ENCODE measurements at places on chromosomes 16 and 17. TPM values are rescaled to one million over a fixed set of nuclear protein-coding genes. Genes with fewer than 3 reads are reported as not detected.

GRCh38 chr16:23424292-23424958 is 28.6 kb downstream of the COG7 start:
- DNase-seq = peak; percentile 41

GRCh38 chr17:29095439-29095838 is 52.5 kb downstream of the PIPOX start:
- DNase-seq = no peak

DNA sequence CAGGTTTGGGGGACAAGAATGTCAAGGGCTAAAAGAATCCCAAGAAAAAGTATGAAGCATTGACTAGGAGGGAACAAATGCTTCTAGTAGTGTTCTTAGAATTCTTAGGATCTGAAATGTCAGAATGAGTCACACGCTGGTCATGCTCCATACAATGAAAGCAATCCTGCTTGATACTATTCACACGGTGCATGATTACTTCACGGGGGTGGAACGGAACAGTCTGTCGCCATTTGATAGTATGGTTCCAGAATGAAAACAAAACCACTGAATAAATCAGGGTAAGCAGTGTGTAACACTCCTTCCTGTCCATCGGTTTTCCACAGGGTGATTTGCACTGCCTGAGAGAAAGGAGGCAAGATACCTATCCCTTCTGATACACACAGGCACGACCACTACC is 22.9 kb upstream of the YWHAE start:
- DNase-seq = peak; percentile 97

GRCh38 chr17:67136191-67137025 is 92.1 kb downstream of the CACNG1 start:
- DNase-seq = no peak

DNA sequence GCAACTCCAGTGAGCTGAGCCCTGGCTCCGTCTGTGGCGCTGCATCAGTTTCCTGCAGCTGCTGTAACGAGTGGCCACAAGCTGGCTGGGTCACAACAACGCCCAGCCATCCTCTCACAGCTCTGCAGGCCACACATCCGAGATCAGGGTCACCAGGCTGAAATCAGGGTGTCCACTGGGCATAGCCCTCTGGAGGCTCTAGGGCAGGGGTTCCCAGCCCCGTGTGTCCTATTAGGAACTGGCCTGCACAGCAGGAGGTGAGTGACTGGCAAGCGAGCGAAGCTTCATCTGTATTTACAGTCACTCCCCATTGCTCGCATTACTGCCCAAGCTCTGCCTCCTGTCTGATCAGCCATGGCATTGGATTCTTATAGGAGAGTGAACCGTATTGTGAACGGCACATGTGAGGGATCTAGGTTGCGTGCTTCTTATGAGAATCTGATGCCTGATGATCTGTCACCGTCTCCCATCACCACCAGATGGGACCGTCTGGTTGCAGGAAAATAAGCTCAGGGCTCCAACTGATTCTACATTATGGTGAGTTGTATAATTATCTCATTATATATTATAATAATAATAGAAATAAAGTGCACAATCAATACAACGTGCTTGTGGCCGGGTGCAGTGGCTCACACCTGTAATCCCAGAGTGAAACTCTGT is 176.5 kb downstream of the SEC14L1 start:
- DNase-seq = no peak

DNA sequence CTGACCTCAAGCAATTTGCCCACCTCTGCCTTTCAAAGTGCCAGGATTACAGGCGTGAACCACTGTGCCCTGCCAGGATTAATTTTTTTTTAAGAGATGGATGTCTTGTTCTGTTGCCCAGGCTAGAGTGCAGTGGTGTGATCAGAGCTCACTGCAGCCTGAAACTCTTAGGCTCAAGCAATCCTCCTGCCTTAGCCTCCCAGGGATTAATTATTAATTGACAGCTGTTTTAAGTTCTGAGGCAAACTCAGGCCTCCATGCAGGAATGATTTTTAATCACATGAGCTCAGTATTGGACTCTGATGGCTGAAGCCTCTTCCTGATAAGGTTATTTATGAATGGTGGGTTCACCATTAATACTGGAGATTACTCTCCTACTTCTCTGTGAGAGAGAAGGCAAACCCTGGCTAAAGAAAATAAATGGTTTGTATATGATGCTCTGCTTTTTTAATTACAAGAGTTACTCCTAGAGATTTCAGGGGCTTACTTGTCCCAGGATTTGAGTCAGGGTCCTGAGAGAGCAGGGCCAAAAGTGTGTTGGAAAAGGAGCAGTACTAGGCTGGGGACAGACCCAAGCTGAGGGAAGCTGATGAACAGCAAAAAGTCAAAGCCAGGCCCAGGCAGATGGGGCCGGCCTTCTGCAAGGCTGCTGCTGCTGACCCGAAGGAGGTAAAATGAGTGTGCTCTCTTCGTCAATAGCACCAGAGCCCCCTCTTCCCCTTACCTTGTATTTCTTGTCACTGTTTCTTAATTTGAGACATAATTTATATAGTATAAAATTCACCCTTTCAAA is 56.9 kb upstream of the HAS3 start:
- no peak for DNase-seq

Gene MEOX1
- total RNA-seq = 8.6 TPM

GRCh38 chr17:21295036-21295952 is 10.8 kb downstream of the MAP2K3 start:
- DNase-seq = peak; percentile 48

DNA sequence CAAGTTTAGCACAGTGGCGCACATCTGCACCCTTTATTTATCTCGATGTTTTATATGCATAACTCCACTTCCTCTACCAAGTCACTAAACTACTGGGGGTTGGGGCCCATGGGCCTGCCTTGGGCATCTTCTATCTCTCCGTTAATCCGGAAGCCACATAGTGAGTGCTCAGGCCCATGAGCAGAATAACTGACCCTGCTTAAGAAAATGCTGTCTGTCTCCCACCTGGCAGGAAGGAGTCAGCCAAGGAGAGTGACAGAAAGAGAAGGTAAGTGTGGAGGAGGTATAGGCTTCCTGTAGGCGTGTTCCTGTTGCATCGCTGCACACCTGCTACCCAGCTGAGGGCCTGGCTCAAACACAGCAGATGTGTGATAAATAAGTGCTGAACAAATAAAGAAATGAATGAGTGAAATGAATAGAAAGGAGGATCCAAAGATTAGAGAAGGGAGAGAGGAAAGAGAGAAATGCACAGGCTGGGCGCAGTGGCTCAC is 320.1 kb downstream of the SLC39A11 start:
- no peak for DNase-seq

Gene NPIPB13
- 1.1 TPM for total RNA-seq

GRCh38 chr16:65446427-65446826 is 324.6 kb upstream of the CDH11 start:
- no peak for DNase-seq

DNA sequence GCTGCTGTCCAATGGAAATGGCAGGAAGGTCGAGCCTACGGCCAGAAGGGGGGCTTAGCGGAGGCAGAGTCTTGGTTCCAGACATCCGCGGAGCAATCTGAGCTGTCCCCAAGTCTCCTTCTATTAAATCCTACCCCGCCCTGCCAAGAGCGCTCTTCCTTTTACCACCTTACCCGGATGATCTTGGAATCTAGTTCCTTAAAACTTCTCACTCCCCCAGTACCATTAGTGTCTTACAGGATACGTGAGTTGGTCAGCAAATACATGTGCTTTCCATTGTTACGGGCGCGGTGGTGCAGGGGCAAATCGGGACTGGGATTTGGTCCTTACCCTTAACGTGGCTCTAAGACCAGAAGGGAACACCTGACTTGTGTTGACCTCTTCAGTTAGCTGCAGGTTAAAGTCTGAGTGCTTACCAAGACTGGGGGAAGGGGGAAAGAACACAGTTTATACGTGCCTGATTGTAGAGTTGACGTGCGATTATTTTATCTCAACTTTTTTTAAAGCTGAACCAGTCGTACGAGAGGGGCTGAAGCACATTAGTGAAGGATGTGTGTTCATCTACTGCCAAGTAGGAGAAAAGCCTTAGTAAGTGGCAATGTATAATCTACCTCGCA is 495 bp downstream of the TXNDC17 start:
- no peak for DNase-seq

Gene KRT14
- total RNA-seq = 1.4 TPM

DNA sequence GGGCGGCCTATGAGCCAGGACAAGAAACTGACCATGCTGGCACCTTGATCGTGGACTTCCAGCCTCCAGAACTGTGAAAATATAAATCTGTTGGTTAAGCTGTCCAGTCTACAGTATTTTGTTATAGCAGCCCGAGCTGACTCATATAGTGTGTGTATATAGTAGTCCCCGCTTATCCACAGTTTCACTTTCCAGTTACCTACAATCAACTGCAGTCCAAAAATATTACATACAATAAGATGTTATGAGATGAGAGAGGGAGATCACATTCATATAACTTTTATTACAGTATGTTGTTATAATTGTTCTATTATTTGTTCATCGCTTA is 4.9 kb downstream of the MT3 start:
- DNase-seq = no peak

DNA sequence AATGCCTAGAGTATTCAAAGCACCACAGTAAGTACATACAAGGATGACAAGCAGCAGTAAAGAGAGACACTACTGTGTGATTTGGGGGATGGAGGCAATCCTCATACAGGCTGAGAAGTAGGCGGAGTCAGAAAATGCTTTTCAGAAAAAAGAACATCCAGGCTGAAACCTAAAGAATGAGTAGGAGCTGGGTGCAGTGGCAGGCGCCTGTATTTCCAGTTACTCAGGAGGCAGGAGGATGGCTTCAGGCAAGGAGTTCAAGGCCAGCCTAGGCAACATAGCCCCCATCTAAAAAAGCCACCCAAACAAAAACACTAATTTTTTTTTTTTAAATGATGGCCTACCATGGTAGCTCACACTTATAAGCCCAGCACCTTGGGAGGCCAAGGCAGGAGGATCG is 10.3 kb downstream of the KANSL1 start:
- no peak for DNase-seq

GRCh38 chr17:30597776-30598288 is 120.6 kb downstream of the GOSR1 start:
- DNase-seq = no peak

GRCh38 chr17:80361495-80362220 is 53.3 kb upstream of the ENDOV start:
- peak; percentile 9 for DNase-seq

Gene HAS3
- 0.09 TPM for total RNA-seq

Gene CNTROB
- 22.0 TPM for total RNA-seq

Gene KRTAP2-2
- total RNA-seq = not detected

GRCh38 chr17:62680541-62681052 is 53.1 kb downstream of the MRC2 start:
- DNase-seq = no peak

DNA sequence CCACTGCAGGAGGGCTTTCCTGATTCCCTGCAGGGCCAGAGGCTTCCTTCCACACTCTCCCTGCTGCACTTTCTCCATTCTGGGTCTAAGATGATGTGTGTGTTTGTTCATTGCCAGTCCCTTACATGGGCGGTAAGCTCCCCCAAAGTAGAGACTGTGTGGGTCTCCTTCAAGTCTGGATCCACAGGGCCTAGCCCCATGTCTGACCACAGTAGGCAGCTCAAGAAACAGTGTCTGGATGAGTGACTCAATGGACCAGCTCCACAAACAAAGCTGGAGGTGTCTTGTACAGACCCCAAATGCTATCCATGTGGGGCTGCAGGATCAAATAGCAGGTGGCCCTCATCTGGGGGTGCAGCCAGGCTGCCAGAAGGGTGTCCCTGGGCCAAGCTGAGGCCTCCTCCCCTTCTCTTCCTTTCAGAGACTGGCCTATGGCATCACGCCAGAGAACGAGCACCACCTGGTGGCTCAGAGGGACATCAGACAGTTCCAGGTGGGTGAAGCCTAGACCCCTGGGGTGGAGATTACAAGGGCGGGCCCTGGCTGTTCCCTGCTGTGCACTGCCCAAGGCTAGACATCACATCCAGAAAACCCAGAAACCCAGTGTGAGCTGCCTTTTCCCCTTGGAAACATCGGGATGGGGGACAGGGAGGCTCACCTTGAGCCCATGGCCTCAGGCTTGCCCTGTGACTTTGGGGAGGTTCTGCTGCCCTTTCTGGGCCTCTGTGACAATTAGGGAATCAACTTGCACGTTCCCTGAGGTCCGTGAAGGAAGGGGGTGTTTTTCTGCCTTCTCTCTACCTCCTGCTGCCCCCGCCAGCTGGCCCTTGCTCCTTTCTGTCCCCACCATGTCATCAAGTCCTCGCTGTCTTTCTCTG is 45.9 kb downstream of the SLC6A2 start:
- DNase-seq = peak; percentile 71

Gene SLC52A1
- not detected for total RNA-seq

Gene HS3ST6
- not detected for total RNA-seq

Gene SRL
- not detected for total RNA-seq

Gene NLRP1
- 38.9 TPM for total RNA-seq

DNA sequence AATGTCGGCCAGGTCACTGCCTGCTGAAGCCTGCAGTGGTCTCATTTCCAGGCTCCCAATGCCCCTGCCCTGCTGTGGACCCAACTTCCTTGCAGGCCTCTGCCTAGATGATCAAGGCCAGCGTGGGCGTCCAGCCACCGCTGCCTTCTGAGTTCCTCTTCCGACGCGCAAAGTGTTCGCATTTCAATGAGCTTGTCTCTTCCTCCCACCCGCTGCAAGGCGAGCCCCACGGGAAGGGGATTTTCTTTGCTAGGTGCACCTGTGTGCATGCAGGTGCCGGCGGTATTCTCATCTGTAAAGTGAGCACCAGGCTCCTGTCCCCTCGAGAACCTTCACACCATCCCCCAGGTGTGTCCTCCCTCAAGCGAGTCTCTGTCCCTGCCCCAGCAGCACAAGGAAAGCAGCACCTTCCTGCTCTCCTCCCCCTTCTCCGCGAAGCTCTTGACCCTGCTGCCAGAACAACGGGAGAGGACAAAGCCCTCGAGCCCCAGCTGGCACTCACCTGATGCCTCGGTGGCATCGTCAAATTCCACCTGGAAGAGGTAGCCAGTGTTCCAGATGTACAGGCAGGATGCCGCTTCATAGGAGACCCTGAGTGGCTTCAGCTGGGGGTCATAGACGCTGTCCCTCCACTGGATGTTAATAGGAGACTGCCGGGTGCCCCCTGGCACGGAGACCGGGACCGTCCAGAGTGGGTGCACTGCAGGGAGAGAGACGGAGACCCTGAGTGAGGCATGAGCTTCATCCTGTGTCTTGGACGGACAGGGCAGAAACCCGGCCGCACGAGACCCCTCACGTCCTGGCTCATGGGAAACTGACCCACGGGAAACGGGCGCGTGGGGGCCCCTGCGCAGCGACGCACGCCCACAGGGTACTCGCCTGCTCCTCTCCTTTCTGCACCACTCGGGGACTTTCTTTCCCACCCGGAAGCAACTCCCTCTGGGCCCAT is 9.8 kb downstream of the CA5A start:
- no peak for DNase-seq

GRCh38 chr17:1590029-1590746 is 27.6 kb upstream of the PITPNA start:
- peak; percentile 94 for DNase-seq

Gene KIF18B
- 4.9 TPM for total RNA-seq

DNA sequence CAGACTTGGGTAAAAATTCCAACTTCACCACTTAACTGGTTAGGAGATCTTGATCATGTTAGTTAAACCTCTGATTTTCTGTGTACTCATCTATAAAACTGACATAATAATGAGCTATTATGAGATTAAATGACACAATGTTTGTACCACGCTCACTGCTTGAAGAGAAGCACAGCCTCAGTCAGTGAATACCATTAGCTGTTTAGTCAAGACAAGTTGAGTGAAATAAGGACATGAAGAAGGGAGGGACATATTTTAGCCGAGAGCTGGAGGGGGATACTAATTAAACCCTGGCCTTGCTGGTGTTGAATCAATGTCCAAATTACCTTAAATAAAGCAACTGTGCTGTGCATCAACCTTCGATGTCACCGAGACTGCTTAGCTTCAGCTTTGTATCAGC is 105.1 kb upstream of the TOX3 start:
- DNase-seq = no peak

Gene KRTAP9-2
- not detected for total RNA-seq
